ENCODE measurements at places on chromosomes 2 and 18. TPM values are rescaled to one million over a fixed set of nuclear protein-coding genes. Genes with fewer than 3 reads are reported as not detected.

Gene ARHGEF4
- 4.3 TPM for total RNA-seq

Gene MDH1B
- total RNA-seq = 0.92 TPM

- H3K4me1 ChIP-seq = no peaks in the 10 kb centered on the region
- H3K27ac ChIP-seq = no peak overlapping the region
- no peaks in the 10 kb centered on the region for H3K36me3 ChIP-seq
- H3K27me3 ChIP-seq = peaks cover 6% of the 10 kb centered on the region
- DNase-seq = no peak
Measured at GRCh38 chr2:11416186-11416585, 49.8 kb downstream of the E2F6 start.

DNA sequence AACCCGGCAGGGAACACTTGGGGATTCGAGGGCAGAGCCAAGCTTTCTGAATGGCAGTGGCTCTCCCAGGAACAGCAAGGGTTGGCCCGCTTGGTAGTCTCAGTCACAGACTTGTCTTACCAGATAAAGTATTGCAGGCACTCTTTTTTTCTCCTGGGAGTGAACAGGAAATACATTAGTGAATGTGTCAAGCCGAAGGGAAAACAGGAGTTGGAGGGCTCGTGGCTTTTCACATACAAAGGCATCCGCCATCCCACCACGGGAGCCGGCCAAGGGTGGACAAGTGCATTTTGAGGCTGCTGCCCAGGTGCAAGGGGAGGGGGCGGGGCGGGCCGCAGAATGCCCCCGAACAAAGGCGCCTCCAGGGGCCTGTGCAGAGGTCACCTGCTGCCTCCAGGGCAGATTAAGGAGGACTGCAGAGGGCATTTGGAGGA, 163.3 kb upstream of the SIX3 start:
- peaks cover 9% of the 10 kb centered on the region for H3K36me3 ChIP-seq
- H3K4me3 ChIP-seq = no peak overlapping the region
- H3K27ac ChIP-seq = no peak overlapping the region
- no peak for DNase-seq
- H3K27me3 ChIP-seq = no peaks in the 10 kb centered on the region

DNA sequence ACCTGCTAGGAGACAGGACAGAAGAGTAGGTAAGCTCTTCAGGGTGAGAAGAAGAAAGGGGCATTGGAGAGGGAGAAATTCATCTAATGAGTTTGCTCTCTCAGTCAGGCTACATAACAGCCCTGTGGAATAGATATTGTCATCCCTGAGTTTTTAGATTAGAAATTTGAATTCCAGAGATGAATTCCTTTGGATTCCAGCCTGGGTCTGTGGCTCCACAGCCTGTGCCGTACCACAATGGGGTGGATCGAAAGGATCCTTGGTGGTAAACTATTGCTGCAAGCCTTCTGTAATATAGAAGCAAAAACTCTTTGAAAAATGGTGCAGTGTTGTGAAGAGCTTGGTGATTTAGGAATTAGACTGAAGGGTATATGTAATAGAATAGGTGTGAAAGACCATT, 21.0 kb downstream of the MYO1B start:
- no peak overlapping the region for H3K4me3 ChIP-seq
- H3K27me3 ChIP-seq = no peaks in the 10 kb centered on the region
- no peaks in the 10 kb centered on the region for H3K36me3 ChIP-seq
- no peak overlapping the region for H3K27ac ChIP-seq
- DNase-seq = no peak

DNA sequence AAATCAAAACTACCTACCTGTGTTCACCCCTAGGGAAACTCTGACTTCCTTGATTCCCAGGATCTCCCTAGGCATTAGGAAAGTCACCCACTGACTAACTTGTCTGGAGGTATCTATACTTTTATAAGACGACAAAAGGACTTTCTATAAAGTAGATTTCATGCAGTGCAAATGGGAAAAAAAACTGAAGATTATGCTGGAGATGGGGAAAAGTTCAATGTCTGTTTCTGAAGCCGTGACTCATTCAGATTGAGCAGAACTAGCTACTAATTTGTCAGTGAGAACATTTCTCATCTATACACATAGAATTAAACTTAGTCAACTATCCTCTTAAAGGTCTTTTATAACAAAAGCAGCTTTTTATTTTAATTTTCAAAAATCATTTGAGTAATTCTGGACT, 6.0 kb downstream of the SEPTIN10 start:
- H3K27ac ChIP-seq = no peak overlapping the region
- H3K4me1 ChIP-seq = peaks cover 6% of the 10 kb centered on the region
- no peak for DNase-seq
- H3K27me3 ChIP-seq = peaks cover 48% of the 10 kb centered on the region
- no peak overlapping the region for H3K4me3 ChIP-seq
- no peaks in the 10 kb centered on the region for H3K36me3 ChIP-seq

DNA sequence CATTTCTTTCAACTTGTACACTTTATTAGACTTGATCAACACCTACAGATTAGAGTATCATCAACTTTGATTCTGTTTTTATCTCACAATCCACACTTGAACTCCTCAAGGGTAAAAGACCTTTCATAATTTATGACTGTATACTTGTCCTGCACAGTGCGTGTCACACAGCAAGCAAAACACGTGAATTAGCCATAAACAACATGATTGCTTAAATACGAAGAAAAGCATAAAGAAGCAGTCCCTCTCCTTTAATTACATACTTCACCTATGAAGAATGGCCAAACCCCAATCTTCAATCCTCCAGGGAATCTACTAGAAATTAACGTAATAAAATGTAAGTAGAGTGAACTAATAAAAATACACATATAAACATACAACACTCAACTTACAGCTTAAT, 13.6 kb downstream of the TMX3 start:
- no peaks in the 10 kb centered on the region for H3K27me3 ChIP-seq
- peaks cover 44% of the 10 kb centered on the region for H3K36me3 ChIP-seq
- H3K4me3 ChIP-seq = no peak overlapping the region
- no peak overlapping the region for H3K27ac ChIP-seq
- peaks cover 24% of the 10 kb centered on the region for H3K4me1 ChIP-seq
